CD4-positive, alpha-beta T cell treated with Interferon alpha-2 for 1 hour (primary cell): ENCODE measurements at places on chromosomes 6 and 20.
A peak's percentile ranks its signal among the peaks of the same experiment; 100 is the strongest.

DNA sequence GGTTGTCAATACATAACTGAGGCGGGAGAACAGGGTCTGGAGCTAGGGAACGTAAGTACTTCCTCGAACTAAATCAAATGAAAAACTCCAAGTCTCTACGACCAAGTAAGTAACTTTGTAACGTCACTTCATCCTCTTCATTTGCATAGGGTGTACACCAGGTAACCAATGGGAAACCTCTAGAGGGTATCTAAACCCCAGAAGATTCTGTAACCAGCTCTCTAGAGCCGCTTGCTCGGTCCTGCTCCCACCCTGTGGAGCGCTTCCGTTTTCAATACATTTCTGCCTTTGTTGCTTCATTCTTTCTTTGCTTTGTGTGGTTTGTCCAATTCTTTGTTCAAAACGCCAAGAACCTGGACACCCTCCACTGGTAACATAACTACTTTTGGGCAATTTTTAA is 133.5 kb upstream of the TMEM170B start:
- DNase-seq = no peak

- DNase-seq = no peak
Observed at GRCh38 chr20:2315440-2315778, 19.6 kb downstream of the TGM3 start.

DNA sequence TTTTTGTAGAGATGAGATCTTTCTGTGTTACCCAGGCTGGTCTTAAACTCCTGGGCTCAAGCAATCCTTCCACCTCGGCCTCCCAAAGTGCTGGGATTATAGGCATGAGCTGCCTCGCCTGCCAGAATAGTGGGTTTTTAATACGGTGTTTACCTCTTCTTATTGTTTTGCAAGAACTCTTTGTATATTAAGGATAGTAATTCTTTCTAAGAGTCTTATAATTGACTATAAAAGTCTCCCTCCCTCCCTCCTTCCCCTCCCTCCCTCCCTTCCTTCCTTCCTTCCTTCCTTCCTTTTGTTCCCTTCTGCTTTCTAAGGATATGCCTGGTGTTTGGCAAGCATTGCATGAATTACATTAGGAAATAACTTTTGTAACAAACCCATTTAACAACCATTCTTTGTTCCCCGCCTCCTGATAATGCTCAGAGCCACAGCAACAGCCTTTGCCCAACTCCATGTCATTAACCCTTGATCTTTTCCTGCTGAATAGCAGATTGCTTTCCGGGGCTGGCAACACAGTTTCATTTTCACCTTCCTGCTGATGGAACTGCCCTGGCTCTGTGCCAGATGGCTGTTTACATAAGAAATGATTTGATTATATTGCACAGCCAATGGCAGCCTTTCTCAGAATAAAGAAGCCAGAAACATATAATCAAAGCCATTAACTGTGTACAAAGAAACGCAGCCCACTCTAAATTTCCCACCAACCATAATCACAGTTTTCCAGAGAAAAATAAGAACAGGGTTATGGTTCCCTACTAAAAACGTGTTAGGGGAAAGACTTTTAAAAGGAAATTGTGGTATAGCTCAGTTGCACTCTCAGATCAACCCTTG is 143.7 kb upstream of the PTPN1 start:
- peak; percentile 30 for DNase-seq

GRCh38 chr6:72037006-72037405 is 150.7 kb downstream of the RIMS1 start:
- DNase-seq = no peak

DNA sequence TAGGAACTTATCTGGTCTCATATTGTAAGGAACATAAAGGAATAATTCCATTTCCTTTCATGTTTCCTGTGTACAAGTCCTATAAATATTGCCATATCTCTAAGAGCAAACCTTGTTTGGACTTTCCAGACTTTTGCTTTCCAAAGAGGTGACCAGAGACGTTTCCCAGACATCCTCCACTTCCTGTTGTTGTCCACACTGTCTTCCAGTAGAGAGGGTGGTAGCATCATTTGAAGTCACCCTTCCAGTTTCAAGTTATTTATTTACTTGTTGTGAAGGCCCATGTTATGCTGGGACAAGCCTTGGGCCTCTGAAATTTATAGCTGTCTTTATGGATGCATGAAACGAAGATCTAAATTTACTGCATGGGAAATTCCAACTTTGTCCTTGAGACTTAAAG is 10.6 kb upstream of the TGM3 start:
- DNase-seq = no peak

GRCh38 chr6:8229915-8230756 is 127.8 kb upstream of the EEF1E1 start:
- DNase-seq = no peak

DNA sequence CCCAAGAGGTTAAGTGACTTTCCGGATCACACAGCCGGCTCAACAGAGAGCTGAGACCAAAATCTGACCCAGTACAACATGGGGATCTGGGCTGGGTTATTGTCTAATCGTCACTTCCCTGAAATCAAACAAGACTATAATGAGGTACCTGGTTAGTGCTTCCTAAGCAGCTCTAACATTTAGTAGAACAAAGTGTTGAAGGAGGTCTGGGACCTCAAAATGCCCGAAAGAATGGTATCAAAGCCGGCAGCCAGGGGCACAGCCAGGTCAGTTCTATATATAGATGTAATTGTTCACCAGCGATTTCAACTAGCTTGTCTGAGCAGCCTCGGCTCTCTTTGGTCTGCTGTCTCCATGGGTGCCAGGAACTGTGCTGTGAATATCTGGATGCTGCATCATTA is 245.5 kb upstream of the ECI2 start:
- no peak for DNase-seq

- no peak for DNase-seq
Observed at GRCh38 chr20:3930265-3931206, 41.3 kb downstream of the PANK2 start.

DNA sequence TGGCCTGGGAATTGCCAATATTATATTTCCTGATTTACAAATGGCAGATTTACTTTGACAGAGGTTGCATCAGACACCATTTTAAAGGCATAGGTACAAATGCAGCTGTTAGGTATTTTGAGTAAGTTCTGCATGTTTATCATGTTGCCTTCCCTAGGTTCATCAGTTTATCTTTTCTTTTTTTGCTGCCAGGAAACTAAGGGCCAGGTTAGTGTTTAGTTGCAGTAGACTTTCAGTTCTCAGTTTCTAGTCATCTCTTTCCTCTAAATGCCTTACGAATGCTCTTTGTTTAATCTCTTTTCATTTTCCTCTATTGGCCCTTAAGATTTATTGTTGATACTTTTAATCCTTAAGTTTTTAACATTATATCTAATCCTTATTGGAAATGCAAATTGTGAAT is 129.9 kb downstream of the SMAP1 start:
- DNase-seq = no peak

- DNase-seq = no peak
Observed at GRCh38 chr6:138563231-138563630, 63.9 kb upstream of the NHSL1 start.

- no peak for DNase-seq
Observed at GRCh38 chr6:113586413-113587077, 270.6 kb upstream of the MARCKS start.

DNA sequence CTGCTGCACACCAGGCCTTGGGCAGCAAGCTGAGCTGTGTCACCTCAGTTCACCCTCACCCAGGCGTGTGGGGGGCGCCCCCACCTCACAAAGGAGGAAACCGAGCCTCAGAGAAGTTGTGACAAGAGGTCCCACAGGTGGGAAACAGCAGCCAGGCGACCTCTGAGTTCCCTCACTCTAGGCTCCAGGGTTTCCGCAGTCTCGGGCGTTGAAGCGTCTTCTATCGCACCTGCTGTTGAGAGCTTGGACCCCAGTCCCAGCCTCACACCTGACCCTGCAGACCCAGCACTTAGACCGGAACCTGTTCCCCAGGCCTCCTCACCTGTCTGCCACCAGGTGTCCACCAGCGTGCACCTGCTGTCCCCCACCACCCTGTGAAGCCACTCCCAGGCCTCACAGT is 22.3 kb upstream of the APMAP start:
- no peak for DNase-seq

DNA sequence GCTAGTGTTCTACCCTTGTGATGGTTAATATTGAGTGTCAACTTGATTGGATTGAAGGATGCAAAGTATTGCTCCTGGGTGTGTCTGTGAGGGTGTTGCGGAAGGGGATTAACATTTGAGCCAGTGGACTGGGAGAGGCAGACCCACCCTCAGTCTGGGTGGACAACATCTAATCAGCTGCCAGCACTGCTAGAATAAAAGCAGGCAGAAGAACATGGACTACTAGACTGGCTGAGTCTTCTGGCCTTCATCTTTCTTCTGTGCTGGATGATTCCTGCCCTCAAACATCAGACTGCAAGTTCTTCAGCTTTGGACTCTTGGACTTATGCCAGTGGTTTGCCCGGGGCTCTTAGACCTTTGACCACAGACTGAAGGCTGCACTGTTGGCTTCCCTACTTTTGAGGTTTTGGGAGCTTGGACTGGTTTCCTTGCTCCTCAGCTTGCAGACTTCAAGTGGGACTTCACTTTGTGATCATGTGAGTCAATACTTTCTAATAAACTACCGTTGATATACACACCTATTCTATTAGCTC is 50.1 kb downstream of the SDHAF4 start:
- no peak for DNase-seq

GRCh38 chr6:170043881-170044790 is 246.7 kb downstream of the DLL1 start:
- no peak for DNase-seq

GRCh38 chr6:5105146-5105545 is 20.0 kb downstream of the PPP1R3G start:
- no peak for DNase-seq

DNA sequence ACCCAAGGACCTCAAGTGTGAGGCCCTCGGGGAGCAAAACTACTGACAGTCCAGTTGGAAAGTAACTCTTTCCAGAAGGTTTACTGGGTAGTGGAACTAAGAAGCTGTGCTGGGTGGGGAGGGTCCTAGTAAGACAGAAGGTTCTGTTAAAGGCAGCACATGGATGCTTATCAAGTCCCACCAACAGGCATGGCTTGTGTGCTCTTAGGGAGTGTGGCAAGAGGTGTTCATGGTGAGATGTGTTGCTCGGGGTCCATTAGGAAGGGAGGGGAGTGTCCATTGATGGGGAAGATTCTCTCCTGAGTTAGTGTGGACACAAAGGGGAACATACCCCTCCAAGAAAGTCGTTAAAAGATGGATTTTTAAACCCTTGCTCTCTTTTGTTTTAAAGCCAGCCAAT is 120.6 kb downstream of the LY86 start:
- DNase-seq = no peak

GRCh38 chr6:1739680-1740079 is 130.0 kb downstream of the FOXC1 start:
- no peak for DNase-seq

DNA sequence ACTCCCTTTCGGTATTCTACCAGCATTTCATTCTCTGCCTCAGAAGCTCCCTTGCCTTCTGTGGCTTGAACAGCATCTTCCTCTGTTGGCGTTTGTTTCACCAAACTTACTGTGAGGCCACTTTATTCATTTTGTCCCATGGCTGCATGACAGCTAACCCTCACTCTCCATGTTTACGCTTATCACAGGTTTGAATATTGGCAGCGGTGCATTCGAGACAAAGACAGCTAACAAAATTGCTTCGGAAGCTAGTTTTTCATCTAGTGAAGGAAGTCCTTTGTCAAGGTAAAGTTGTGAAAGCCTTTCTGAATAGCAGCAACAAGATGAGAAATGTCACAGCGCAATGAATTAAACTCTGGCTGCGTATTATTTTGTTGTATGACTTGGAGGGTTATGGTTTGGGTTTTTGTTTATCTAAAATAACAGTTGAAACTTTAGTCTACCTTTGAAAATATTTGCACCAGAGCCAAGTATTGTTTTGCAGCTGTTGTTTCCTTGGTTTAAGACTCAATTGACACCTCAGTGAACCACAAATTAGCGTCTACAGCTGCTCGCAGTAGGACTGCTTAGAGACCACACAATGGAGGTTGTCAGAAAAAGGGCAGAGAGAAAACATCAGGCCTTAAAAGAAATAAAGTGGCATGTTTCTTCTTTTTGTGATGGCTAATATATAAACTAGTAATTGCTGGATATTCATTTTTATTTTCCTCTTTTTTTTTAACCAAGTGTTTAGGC is 70.4 kb upstream of the XRN2 start:
- DNase-seq = no peak

- no peak for DNase-seq
Observed at GRCh38 chr6:130420911-130421310, 55.1 kb downstream of the TMEM200A start.
